Activated CD4-positive, alpha-beta memory T cell treated with anti-CD3 and anti-CD28 coated beads for 36 hours (primary cell): ENCODE measurements at places on chromosomes 2 and 18.
A peak's percentile ranks its signal among the peaks of the same experiment; 100 is the strongest.

DNA sequence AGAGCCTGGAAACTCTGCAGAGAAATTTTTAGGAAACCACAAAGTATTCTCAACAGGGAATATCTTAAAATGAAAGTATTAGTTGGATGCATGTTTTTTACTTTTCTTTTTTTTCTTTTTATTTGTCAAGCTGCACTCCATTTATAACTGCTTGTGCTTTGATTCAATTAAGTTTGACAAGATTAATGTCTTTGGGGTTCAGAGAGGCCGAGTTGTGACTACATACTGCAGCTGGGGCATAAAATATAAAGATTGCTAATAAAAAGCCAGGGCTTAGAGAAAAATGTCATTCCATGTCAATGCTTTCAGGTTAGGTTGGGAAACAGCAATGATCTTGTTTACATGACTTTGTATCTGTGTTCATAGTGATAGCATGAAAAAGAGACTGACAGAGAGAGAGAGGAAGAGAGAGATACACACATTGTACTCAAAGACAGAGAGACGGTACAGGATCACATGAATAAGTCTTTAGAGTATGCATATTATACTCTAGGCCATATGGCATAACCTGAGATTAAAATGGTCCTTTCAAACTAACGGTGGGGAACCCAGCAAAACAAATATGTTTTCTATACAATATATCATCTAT, 1022.3 kb upstream of the CNTNAP5 start:
- DNase-seq = no peak

DNA sequence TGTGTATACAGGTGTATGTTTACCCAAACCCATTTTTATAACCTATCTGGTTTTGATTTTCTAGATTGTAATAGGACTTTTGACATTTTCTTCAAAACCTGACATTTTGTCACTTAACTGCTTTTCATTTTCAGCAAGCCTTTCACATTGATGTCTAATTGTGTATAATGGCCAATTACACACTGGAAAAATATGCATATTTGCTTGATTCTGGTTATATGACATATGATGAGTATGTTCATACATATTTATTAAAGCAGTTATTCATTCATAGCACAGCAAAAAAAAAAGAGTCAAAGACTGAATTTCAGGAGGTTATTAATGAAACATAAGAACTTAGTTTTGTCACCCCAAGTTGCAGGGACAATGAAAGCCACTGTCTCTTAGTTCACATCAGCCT, 307.7 kb upstream of the TNP1 start:
- DNase-seq = no peak

GRCh38 chr2:98140210-98140609, 53.2 kb downstream of the VWA3B start:
- no peak for DNase-seq

GRCh38 chr2:120736202-120736623, 545 bp downstream of the GLI2 start:
- DNase-seq = no peak

DNA sequence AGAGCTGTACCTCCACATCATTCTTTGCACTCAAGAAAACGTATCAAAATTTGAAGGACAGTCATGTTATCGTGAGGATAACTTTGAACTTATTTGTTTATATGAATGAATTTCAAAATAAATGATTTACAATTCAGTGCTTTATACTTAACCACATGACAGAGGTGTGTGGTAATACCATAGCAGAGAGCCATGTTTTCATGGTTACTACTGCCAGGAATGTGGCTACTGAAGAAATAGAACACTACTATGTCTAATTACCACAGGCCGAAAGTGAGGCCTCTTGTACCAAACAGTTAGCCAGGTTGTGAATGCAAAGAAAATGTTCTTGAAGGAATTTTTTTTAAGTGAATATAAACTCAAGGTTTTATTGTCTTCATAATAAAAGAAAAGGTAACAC, 49.2 kb downstream of the AAK1 start:
- DNase-seq = no peak

GRCh38 chr2:165674780-165675179, 119.3 kb downstream of the GALNT3 start:
- DNase-seq = no peak

GRCh38 chr2:47815764-47816163, 32.8 kb downstream of the MSH6 start:
- no peak for DNase-seq

- no peak for DNase-seq
These were observed 31.8 kb downstream of the SALL3 start for GRCh38 chr18:79011300-79011870.

DNA sequence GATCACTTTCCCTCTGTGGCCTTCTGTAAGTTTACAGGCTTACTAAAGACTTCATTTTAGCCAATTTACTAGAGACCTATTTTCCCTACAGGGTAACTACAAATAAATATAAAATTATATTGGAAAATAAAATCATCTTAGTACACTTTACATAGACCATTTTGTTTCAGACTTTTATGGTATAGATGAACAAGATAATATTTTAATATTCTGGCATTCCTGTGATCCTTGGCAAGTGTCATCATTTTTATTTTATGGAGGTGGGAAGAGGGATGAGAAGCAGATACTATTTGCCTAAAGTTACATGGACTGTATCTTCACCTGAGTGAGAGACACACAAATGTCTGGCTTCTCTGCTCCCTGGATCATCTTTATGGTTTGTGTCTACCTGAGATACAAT, 149.6 kb upstream of the CWC22 start:
- DNase-seq = no peak

DNA sequence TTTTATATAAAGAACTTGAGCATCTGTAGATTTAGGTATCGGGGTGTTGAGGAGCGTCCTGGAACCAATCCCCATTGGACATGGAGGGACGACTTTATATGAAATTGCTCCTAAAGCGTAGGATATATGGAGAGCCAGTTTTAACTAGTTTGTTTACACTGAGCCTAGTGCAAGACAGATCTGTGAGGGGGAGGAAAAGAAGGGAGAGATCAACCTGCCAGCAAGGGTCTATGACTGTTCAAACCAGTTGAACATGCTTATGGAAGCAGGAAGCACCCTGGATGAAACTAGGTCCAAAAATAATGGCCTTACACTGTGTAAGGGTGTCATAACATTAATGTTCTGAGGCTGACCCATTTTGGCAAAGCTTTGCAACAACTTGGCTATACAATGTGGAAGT, 34.0 kb upstream of the SLC40A1 start:
- no peak for DNase-seq

- DNase-seq = no peak
These were observed 84.2 kb upstream of the STPG4 start for GRCh38 chr2:47239119-47239969.

DNA sequence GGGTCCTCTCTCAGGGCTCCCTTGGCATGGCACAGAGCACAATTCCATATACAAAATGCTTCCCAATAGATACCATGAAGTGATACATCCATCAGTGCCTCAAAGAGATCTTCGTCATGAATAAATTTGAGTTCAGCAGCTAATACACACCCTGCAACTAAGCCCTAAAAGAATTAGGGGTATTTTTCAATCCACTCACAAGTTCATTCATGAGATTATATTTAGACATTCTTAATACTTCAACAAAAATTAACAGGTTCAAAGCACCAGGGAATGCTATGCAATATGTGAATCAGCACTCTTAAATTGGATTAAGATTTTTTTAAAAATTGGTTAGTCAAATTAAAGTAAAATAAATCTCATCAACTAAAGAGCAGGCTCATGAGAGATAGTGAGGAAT, 79.7 kb downstream of the PID1 start:
- no peak for DNase-seq

DNA sequence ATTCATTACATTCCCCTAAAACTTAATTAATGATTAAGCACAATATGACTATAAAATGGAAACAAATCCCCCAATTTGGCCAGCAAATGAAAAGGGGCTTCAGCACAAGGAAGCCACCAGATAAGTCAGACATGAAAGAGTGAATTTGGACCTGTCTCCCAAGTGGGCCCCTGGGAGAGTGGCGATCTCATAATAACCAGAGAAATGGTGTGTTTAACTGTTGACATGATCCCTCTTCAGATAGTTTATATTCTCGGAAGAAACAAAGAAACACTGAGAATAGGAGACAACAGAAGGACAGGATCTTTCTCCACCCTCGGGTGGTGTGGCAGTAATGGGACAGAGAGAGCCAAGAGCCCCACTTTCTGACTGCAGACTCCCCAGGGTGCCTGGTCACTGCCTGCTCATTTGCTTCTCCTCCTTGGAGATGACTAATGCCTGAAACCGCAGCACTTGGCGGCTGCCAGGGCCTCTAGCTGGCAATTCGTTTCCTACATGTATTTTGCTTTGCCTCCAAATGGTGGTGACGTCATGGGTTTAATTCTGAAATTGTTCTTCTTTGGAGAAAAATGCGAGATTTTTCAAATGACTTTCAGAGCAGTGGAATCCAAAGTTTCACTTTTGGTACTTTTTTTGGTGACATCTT, 46.4 kb upstream of the SPP2 start:
- DNase-seq = peak; percentile 71

DNA sequence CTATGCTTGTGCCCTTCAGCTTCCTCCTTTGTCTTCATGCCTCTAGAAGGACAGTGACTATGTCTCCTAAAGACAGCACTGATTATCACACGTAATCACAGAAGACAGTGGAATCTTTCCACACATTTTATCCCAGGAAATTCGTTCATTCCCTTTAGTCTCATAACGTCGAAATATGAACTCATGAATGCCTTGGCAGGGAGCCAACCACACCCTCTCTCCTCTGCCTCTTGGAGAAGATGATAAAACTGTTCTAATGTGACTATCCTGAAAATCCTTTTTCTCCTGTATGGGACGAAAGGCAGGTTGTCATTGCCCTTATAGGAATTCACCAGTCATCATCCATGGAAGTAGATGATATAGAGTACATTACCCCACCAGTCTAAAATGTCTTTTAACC, 726.6 kb upstream of the FANCL start:
- no peak for DNase-seq

DNA sequence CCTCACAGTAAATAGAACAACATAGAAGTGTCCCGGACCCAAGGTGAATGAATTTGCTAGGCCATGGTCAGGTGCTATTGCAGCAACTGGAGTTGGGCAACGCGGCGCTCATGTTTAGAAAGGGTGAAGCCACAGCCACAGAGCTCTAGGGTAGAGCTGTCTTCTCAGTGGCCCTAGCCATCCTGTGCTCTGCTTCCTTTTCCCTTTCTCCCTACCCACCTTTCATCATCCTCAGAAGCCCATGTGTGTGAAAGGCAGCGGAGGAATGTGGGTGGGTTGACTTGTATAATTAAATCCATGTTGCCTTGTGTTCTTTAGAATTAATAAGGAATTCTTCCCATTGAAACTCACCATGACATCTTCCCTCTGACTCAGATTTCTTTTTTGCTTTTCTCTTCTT, 336.7 kb downstream of the OSR1 start:
- DNase-seq = no peak

- no peak for DNase-seq
These were observed 13.2 kb upstream of the LRRFIP1 start for GRCh38 chr2:237614151-237614720.

GRCh38 chr2:1487758-1488157, 74.5 kb downstream of the TPO start:
- no peak for DNase-seq

GRCh38 chr2:221895366-221896121, 323.4 kb upstream of the EPHA4 start:
- DNase-seq = no peak

DNA sequence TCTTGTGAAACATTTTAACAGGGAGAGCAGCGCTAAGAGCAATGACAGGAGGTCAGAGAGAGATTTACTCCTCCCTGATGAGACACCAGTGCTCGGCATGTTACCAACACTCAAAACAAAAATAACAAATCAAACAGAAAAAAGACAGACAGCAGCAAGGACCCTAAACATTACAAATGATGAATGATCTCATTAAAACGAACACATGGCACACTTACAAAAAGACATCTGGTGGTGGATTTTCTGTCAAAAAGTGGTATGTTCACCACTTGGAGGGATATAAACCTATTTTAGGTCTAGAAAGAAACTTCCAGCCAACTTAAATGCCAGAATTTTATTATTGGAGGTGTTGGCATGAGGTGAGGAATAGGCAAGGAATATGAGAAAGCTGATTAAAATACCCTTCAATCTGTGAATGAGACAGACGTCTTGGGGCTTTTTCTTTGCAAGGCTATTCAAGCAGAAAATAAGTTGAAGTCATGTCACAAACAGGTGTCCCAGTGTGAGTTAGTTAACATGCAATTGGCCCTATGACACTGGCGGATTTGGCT, 112.8 kb downstream of the PRELID3A start:
- DNase-seq = no peak

DNA sequence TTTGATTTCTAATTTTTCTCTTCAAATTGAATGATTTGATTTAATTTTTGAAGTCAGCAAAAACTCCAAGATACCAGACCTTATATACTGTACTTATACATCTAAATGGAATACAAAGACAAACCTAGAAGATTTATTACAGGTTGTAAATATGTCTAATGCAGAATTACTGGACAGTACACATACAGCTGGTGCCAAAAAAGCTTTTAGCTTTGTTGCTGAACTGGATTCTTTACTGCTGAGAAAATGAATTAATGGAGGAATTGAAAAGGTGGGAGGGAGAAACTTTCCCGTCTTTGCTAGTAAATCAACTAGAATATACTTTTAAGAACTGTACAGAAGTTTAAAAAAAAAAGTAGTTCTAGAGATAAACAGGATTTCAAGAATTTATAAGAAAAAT, 17.5 kb downstream of the C1D start:
- no peak for DNase-seq
